ENCODE measurements at places on chromosomes 6 and 20.

DNA sequence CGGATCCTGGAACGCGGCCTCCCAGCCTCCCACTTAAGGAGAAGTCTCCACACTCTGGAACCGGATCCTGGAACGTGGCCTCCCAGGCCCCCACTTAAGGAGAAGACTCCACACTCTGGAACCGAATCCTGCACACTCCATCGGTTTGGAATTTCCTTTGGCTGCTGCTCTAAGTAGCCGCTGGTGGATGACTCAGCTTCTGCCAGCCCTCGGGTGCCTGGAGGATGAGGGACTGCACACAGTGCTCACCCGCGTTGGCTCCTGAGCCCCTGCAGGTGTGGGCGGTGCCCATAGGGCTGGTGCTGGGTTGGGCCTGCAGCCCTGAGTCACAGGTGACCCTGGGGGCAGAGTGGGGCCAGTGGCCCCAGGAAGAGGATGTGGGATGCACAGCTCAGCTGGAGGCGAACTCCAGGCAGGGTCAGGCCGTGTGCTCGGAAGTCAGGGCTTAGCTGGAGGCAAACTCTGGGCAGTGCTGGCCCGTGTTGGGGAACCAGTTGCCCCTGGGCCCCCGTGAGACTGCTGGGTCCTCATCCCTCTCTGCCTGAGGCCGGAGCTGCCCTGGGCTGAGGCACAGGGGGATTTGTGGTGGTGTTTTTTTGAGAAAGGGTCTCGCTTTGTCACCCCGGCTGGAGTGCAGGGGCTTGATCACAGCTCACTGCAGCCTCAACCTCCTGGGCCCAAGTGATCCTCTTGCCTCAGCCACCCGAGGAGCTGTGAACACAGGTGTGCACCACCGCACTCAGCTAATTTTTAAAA lies 13.9 kb upstream of the TNFRSF6B start:
- DNase-seq: peak; percentile 78

GRCh38 chr6:41189967-41190366 lies 11.0 kb downstream of the TREML2 start:
- no peak for DNase-seq

DNA sequence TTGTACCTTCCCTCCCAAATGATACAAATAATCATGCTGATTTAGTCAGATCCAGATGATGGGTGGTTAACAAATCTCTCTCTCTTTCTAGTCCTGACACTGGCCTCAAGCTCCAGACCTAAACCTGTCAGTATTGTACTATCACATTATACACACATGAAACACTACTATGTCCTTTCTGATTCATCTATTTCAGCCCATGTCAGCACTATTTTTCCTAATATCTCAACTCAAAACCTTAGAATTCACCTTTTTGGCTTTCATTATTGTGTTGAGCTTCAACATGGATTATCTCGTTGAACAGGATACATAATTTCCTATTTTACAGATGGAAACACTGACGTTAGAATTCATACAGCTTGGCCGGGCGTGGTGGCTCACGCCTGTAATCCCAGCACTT lies 3.5 kb downstream of the PIGU start:
- DNase-seq: no peak

GRCh38 chr20:10958279-10958678 lies 284.5 kb upstream of the JAG1 start:
- DNase-seq: no peak

GRCh38 chr20:8438748-8439147 lies 306.7 kb downstream of the PLCB1 start:
- DNase-seq: no peak

- peak; percentile 62 for DNase-seq
These were observed 28.9 kb downstream of the TREM1 start for GRCh38 chr6:41257369-41258195.

DNA sequence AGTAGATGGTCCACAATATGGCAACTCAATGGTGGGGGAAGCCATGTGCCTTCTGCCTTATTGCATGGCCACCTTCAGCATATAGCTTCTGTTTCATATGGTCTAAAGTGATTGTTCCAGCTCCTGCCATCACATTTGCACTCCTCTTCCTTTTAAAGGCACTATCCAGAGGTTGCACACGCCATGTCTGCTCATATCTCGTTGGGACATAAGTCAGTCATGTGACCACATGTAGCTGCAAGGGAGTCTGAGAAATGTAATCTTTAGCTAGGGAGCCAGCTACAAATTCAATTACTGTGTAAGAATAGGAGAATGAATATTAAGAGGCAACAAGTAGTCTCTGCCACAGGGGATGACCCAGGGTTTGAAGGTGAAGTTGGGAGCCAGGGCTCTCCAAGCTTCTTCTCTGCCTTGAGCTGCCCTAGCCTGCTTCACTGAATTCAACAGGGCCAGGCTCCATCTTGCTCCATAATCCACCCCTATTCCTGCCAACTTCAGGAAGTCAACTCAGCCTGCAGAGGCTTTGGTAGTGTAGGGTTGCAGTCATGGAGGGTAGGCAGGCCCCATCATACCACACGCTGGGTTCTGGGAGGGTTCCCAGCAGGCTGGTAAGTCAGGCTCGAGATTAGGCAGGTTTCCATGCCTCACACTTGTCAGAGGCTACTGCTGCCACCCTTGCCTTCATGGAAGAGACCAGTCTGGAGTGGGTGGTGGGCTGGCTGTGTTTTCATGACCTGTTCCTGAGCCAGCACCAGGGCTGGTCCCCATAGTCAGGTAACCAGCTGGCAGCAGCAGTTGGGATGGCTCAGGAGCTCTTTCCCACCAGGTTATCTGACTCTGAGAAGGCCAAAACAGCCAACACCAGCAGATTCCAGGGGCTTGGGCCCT lies 56.7 kb upstream of the SAYSD1 start:
- DNase-seq: no peak

GRCh38 chr20:49562311-49563014 lies 5.5 kb downstream of the PTGIS start:
- DNase-seq: peak; percentile 94

GRCh38 chr6:131205481-131206244 lies 70.4 kb downstream of the AKAP7 start:
- no peak for DNase-seq

DNA sequence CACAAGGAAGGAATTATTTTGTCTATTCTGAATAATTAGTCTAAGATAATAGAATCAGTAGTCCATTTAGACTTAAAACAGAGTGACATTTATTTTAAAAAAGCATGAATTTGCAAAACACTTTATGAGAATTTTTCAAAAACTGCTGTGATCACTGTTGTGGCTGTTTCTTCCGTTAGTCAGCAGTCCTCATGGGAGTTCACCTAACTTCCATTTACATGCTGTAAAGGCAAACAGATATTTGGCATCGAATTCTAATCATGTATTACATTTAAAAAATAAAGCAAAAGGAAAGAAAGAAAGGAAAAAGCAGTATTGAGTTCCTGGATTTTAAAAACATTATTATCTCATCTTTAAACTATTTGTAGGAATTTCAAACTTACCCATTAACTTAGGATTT lies 111.8 kb downstream of the MTHFD1L start:
- no peak for DNase-seq

DNA sequence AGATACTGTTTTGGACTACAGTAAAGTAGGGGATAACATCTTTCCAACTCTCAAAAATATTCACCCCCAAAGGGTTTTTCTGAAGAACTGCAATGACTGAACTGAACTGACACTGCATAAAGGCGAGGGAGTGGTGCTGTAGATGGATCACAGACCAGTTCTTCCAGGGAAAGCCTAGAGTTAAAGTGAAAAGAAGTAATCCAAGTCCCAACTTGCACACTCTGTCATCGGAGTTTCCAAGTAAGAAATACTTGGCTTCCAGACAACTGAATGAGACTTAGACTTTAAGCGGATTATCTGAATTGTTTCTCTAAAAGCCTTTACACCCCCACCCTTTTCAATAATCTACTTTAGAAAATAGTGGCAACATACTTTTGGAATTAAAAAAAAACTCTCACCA lies 134.1 kb upstream of the PREP start:
- DNase-seq: no peak

DNA sequence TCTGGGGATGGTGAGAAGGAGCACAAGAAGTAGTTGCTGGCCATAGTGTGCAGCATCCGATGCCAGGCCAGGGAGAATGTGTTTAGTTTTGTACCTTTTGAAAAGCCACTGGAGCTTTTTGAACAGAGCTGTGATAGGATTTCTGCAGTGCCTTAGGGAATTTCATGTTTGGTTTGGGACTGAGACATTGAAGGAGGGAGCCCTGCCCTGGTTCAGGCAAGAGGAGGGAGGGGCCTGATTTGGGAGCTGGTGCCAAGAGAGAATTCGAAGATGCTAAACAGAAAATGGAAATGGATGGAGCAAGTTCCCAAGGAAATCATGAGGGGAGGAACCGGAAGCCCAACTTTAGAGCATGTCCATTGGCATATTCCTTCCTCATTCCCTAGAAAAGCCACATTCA lies 80.7 kb downstream of the KIZ start:
- no peak for DNase-seq

DNA sequence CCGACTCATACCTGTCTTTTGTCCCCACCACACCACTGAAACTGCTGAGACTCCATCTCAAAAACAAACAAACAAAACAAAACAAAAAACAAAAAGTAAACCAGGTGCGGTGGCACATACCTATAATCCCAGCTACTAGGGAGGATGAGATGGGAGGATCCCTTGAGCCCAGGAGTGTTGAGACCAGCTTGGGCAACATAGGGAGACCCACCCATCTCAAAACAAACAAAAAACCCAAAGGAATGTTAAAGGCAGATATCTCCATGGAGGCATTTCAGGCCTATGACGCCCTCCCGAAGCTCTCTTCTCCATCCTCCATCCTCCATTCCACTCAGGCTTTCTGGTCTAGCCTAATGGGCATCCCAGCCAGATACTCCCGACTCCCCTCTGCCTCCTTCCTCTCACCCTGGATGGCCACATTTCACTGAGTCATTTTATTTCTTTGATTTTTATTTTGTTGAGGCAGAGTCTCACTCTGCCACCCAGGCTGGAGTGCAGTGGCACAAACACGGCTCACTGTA lies 3.2 kb upstream of the SLC4A11 start:
- DNase-seq: no peak

GRCh38 chr6:143215771-143216170 lies 155.1 kb downstream of the AIG1 start:
- DNase-seq: no peak

DNA sequence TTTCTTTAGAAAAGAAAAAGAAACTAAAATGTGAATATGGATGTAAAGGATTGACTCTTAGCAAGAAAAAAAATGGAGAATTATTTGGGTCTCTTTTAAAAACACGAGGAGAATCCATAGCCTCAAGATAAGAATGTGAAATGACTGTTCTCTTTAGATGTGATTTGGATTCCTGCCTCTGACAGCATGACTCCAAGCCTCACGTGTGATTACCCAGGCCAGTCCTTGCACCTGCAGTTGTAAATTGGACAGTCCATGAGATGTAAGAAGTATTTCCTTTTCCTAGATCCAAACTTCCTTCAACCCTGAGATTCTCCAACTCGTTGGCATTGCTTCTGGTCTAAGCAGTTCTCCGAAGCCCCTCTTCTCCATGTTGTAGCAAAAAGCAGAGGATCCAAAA lies 31.9 kb downstream of the SLC2A12 start:
- DNase-seq: no peak

DNA sequence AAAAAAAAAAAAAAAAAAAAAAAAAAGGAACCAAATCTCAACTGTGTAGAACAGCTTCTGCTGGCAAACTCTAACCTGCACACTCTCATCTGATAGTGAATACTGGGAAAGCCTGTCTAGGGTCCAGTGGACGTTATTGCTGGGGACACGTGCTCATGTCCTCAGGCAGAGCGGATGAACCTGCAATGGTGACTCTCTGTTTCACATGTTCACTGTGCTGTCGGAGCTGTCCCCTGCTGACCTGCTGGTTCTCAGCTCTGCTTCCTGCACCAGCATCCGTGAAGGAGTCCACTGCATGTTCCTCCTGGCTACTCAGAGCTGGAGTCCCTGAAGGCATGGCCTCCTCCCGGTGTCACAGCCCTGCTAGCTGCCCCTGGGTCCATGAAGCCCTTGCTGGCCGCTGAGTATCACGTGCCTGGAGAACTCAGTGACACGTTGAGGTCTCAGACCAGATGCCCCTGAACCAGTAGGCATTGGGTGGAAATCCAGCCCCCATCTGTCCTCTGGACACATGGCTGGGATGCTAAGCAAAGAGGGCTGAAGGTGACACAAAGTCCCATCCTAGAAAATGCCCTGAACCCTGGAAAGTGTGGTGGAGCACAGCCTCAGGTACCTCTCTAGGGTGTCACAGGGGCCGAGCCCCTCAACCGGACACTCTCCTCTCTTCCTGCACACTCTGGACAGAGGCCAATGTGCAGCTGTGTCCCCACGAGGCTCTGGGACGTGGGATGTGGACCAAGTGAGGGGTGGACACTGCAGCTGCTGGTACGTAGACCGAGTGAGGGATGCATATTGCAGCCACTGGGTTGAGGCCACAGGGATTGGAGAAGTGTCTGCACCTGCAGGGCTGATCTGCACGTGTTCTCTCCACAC lies 54.9 kb upstream of the FRMD1 start:
- no peak for DNase-seq

DNA sequence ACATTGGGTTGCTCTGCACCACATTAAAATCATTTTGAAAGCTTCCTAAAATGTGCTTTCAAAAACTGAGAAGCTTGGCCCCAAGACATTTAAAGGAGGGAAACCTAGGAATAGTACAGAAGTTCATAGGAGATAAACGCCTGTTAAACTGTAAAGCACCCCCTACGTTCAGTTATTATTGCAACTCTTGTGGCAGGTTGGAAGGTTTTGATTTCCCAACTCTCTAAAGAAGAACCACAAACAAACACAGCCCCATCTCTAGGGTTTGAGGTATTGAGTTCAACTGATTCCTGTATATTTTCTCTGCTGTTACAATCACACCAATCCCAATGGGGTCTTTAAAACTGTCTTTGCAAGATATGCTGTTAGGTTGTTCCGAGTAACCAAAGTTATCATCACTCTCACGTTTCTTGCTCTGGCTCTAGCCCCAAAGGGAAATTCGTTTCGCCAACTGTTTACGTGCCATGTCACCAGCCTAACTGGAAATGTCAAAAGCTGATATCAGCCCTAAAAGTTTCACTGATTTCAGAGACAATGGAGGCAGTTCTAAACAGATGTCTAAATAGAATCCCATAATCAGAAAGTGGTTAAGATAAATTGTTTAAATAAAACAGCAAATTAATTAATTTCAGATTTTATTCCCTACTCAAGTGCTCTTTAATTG lies 12.1 kb downstream of the TFAP2A start:
- DNase-seq: no peak

GRCh38 chr6:15110726-15111354 lies 135.0 kb upstream of the JARID2 start:
- no peak for DNase-seq

- DNase-seq: no peak
These were observed 595 bp downstream of the FKBPL start for GRCh38 chr6:32129297-32130088.
